ENCODE measurements at places on chromosomes 11 and 22. TPM values are rescaled to one million over a fixed set of nuclear protein-coding genes. Genes with fewer than 3 reads are reported as not detected.
A peak's percentile ranks its signal among the peaks of the same experiment; 100 is the strongest.

C22orf23 gene
- total RNA-seq, result 1.0 TPM

SSTR3 gene
- not detected for total RNA-seq

PGR gene
- total RNA-seq, result not detected

MUC5AC gene
- total RNA-seq, result 0.09 TPM

APLNR gene
- total RNA-seq, result not detected

NAALADL1 gene
- total RNA-seq, result not detected

CADM1 gene
- not detected for total RNA-seq

DNA sequence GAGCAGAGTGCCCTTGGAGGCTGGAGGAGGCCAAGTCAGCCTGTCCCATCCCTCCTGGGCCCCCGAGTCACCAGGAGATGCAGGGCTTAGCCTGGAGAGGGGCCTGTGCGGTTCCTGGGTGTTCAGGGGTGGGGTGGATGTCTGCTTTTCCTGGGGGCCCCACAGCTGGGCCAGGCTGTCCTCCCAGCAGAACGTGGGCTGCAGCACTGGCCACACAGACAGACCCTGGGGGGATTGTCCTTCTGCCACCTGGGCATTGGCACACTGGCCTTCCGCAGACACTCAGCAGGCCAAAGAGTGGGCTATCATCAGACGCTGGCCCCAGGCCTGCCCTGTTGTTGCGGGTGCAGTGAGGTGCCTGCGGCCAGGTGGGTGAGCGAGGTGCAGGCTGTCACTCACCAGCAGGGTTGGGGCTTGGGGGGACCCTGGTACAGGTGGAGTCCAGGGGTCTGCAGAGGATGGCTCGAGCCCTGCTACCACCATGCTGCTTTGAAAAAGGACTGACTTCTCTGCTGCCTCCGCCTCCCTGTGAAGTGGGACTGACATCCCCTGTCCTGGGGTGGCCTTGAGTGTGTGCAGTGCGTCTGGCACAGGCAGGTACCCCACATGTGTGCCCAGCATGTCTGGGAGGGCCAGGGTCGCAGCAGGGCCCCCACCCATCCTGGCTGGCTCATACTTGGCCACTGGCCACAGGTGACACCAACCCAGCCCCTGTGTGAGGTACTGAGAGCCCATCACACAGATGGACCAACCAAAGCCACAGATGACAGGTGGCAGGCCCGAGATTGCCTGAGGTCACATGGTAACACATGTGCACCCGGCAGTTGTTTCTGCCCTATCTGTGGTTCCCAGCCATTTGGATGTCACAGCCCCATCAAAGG lies 39.0 kb upstream of the KCNQ1OT1 start:
- no peak for DNase-seq

GRCh38 chr11:111601979-111602864 lies at the start of gene SIK2:
Gene SIK2, plus strand, starts transcription at chr11:111602449. Its CDS starts 115 bp downstream, at chr11:111602564.
- DNase-seq, result peak; percentile 90

DNA sequence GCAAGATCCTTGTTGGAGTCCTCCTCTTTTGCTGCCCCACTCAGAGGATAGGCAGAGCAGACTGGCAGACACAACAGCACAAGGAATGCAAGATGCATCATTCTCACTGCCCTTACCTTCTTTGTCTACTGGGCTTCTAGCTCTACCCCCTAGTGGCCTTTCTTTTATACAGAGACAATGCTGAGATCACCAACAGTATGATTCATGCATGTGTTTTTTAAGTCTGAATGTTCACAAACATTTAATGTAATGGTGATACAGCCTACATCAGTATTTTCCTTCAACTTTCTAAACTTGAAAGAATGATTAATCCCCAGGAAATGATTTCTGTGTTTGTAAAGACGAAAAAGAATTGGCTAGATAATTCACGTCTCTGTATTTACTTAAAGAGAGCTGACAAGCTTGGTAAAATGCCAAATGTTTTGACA lies at the start of gene MMP10:
Gene MMP10, minus strand, starts transcription at position 138 of the 428 bp plus-strand sequence. Its CDS starts 37 bp downstream, at position 101.
- no peak for DNase-seq

GRCh38 chr11:96065379-96065778 lies 141.5 kb upstream of the MTMR2 start:
- DNase-seq, result no peak

DNA sequence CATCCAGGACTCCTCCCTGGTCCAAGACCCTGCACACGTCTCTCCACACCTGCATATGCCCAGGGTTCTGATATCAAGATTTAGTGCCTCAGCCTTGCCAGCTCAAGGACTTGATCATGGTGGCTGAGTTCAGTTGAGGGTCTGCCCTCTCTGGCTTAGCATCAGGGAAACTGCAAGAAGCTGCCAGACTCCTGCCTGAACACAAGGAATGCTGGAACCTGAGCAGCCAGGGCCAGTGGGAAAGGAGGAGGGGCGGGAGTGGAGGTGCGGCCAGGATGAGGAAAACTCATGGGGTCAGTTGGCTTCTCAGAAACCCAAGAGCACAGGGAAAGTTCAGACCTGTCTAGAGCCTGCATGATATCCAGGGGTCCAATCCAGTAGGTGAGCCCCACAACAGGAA lies 546.1 kb downstream of the BUD13 start:
- DNase-seq, result no peak

DNA sequence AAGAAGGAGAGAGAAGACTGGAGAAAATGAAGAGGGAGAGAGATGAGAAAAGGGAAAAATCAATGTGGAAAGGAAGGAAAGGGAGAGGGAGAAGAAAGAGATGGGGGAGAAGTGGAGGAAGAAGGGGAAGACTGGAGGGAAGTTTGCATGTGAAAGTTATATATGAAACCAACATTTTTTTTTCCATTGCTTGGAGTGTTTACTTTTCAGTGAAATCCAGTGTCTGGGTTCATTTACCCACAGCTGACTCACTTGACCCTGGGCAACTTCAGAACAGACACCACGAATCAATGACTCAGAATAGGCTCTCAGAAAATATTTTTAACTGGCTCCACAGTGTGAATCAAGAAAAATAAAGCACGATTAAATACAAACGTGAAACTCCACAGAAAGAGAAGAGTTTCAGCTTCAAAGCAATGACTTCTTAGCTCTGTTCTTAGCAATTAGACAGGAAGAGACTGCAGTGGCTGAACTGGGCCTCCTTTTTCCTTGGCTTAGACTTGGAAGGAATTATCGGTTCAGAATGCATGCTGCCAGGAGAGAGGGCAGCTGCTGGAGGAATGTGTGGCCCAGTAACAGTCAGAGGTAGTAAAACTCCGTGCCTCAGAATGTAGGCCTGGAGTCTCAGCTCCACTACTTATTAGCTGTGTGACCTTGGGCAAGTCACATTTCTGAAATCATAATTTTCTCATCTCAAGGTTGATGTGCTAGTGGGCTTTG lies 237.5 kb downstream of the MIAT start:
- peak; percentile 83 for DNase-seq

GRCh38 chr11:63911440-63911839 lies 5.5 kb downstream of the RCOR2 start:
- DNase-seq, result no peak

GRCh38 chr11:86765203-86765602 lies 35.1 kb upstream of the PRSS23 start:
- DNase-seq, result no peak

DNA sequence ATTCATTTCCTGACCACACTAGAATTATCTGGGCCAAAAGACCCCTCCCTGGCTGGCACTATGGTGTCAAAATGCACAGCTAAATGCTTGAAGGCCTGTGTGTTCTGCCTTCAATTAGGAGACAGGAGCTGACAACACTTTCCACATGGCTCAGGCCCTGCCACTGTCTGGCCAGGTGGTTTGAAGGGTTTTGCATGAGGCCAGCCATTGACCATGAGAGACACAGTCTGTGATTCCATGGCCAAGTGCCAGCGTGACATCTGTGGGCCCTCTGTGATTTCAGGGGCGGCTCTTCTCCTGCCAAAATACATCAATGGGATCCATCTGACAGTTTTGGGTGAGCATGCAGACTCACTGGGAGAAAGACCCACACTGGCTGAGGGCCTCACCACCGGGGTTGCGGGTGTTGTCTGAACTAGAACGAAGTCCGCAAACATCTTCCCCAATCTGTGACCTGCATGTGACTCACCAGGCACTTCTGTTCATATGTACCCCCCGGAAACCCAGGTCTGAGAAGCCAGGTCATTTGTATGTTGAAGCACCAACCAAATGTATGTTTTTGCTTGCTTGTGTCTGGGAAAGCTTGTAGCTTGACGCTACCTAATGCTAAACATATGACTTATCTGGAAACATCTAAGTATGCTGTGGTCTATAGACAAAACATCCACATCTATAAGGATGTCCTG lies 20.7 kb upstream of the NAV2 start:
- no peak for DNase-seq

DNA sequence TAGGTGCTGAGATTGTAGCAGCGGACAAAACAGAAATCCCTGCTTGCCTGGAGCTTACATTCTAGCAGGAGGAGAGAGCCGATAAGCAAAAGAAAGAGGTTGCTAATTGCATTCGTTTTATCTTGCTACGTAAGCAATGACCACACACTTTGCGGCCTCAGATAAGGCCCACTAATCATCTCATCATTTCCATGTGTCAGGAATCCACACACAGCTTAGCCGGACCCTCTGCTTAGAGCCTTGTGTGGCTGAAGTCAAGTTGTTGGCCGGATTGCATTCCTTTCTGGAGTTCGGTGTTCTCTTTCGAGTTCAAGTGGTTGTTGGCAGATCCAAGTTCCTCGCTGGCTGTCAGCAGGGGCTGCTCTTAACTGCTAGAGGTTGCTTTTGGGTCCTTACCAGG lies 101.6 kb downstream of the CHST1 start:
- no peak for DNase-seq

GRCh38 chr11:79550809-79551208 lies 110.0 kb upstream of the TENM4 start:
- DNase-seq, result no peak

DNA sequence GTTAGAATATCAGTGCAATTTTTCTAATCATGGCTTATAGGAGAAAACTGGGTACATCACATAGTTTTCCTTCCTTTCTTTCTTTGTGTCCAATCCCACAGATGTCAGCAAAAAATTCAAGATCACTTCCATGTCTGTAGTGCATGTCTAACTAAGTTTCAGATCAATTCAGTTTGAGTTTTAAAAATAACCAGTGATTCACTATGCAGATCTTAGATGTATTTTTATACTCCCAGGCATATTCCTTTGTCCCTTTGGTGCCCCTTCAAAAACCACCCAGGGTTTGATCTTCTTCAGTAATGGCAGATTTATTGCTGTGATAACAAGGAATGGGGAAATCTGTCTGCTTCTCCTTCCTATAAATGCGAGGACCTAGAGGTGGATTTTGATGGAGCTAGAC lies 915.6 kb downstream of the METTL15 start:
- DNase-seq, result no peak

GRCh38 chr11:79081471-79082031 lies 359.3 kb downstream of the TENM4 start:
- DNase-seq, result no peak
